ENCODE measurements at places on chromosomes 2 and 18.

- no peak for DNase-seq
Measured at GRCh38 chr18:44826418-44827259, 146.0 kb downstream of the SETBP1 start.

DNA sequence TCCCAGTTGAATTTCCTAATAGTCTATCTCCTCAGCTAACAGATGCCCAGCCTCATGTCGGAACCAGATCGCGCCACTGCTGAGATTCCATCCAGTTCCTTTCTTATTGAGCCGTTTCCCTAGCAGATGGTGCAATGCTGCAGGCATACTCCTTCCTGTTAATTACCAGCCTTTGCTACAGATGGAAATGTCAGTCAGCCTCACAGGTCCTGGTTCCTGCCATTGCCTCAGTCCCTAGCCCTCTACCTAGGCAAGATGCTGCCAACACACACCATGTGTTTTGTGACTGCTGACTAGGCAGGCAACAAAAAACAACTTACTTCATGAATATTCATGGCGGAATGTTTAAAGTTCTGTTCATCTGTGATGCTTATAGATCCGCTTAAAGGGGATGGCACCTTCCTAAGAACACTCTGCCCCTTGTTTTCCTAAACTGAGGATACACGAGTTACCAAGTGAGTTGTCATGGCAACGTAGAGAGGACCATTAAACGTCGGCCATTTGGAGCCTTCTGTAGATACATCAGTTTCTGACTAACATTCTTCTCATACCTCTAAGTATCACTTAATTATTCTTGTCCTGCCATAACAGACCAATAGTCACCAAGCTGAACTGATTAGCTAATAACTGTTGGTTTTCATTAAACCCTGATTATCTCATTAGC is 749.5 kb downstream of the RNF144A start:
- no peak for DNase-seq

DNA sequence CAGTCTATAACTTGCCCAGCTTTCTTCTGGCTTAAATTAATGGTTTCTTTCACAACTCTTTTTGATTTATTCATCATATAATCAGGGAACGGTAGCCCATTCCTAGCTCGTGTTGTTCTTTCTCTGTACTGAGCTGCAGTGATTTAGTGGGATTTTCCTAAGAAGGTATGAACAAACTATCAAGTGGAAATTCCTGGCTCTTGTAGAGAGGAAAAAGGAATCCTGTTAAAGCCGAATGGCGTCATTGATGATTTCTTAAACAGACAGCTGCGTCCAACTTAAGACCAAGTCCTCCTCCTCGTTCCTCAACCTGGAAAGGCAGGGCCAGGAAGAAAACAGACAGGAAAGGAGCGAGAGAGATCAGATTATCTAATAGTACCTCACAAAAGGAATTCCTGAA is 69.2 kb upstream of the CABLES1 start:
- DNase-seq = no peak

DNA sequence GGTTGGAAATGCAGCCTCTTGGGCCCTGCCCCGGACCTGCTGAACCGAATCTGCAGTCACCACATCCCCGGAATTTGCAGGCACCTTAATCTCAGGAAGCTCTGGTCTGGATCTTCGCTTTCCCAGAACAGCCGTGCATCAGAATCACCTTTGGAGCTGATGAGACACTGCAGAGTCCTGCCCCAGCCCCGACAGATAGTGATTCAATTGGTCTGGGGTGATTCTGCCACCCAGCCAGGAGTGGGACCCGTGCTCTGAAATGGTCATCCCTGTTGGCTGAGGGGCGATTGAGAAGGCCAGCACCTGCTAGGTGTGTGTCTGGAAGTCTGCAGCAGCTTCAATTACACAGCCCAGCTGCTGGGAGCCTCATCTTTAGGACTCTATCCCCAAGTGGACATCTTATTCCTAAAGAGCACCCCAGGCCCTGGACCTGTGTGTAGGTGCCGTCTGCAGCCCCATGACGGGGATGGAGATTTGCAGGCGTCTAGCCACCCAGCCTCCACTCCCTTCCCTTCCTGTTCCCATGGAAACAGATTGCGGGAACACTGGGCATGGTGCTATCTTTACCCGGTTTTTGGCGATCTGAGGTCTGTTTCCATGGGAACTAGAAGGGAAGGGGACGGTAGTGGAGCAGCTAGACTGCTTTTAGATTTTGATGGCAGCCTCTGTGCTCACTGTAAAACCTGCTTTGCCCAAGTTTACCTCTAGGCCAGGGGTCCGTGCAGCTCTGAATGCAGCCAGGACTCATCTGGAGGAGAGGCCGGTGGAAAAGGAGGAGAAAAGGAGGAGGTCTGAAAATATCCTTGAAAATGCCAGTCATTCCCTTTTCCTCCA is 156.1 kb downstream of the LDLRAD4 start:
- DNase-seq = no peak

DNA sequence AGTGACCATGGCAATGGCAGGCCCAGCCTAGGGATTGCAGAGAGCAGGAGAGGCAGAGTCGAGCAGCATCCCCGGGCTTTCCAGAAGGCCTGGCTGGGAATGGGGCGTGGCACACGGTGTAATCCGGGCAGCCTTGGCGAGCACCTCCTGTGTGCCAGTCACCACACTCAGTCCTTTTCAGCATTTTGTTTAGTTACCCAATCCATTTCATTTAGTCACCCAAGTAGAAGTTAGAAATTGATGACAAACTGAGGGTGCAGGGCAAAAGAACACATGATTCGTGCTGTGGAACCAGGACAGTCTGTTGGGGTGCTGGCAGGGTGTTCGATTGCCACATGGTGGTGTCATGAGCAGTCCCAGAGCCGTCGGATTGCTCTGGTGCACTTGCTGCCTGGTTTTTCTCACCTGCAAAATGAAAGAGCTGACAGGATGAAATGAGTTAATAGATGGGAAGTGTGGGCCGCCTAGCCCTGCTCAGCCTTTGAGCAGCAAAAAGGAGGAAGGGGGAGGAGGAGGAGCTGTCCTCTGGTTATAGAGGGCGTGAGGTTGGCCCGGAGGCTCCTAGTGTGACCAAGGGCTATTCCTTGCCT is 299.4 kb downstream of the AGAP1 start:
- no peak for DNase-seq

DNA sequence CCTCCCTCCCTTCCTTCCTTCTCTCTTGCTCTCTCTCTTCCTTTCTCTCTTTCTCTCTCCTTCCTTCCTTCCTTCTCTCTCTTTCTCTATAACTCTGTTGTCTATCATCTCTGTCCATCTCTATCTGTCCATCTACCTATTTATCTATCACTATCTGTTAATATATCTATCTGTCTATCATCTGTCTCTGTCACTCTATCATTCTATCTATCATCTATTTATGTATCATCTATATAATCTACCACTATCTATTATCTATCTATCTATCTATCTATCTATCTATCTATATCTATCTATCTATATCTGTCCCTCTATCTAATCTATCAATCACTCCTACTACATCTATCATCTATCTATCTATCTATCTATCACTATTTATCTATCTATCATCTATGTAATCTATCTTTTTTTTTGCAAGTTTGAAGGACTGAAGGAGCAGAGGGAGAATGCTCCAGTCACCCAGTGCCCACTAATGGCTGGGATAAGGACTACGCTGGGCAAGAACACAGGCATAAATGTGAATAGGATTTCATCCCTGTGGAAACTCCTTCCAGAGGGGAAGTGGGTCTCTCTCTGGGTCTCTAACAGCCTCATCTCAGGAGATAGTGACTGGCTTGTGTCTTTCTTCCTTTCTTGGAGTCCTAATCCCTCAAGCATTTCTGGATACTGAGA is 427.0 kb downstream of the LPIN1 start:
- no peak for DNase-seq

Data from chondrocyte (in vitro differentiated cells).